ENCODE measurements at places on chromosomes 4 and X. TPM values are rescaled to one million over a fixed set of nuclear protein-coding genes. Genes with fewer than 3 reads are reported as not detected.

DNA sequence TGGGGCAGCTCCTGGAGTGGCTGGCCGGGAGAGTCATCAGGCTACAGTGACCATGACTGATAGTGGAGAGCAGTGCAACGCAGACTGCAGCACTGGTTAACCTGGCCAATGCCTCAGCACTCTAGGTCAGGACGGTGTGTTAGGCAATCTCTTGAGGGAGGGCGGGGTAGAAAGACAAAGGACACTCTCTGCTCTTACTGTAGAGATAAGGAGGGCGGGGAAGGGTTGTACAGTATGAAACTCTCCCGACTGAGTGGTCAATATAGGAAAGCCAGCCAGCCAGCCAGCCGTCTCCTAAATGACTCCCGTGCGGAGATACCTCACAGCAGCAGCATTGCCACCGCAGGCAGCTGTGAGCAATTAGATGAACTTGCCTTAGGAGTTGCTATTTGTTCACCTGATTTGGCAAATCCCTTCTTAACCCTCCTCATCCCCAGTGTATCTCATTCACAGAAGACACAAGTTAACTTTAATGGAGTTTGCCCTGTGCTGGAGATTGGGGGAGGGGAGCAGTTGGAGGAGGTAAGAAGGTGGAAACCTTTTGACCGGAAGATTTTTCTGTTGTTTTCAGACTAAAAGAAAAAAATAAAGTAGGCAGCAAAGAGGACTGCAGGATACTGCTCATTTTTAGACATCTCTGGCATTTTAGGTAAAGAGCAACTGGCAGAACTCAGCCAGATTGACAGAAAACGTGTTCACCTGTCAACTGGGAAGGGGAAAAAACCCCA lies 330.5 kb downstream of the HNRNPD start:
- DNase-seq: no peak

GRCh38 chr4:144732584-144733428 lies 86.8 kb downstream of the HHIP start:
- DNase-seq: no peak

DNA sequence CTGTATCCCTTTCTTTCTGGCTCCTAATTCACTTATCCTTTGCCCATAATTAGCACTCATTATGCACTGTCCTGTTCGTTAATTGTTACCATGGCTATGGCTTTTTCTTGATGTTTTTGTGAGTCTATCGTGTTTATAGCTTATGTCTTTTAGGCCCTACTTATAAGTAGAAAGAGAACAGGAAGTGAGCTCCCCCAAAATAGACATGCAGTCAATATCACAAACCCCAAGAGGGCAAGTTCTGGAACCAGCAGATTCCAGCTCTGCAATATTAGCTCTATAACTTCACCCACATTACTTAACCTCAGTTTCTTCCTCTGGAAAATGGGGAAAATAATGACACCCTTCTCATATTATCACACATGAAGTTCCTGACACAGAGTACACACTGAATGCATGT lies 7.4 kb upstream of the HS3ST1 start:
- DNase-seq: no peak

The USP9X gene
- 95.1 TPM for total RNA-seq

- DNase-seq: no peak
Observed at GRCh38 chr4:38609614-38610013, 54.4 kb upstream of the KLF3 start.

DNA sequence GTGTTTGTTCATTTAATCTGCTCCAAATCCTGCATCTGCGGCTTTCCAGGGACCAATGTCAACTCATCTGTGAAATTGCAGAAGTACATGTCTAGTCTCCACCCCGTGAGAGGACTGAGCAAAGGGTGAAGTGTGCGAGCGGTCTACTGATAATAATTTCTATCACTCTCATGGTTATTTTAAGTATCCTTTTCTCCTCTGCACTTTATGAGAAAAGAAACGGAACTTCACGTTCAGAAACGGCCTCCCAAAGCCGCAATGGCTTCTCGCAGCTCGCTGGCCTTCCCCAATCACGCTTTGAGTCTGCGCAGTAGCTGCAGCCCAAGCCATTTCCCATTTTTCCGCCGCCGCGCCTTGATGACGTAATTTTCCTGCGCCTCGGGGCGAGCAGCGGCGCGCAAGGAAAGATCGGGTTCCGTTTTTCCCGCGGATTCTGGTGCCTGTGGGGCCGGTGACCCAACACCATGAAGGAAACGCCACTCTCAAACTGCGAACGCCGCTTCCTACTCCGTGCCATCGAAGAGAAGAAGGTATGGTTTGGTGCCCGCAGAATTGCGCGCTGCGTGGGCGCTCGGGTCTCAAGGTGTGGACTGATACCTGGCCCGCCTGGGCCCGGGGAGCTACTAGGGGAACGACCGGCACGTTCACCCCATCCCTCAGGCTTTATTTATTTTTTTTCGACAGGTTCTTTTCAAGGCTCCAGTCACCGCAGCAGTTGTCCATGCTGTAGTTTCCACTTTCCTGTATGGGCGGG lies at the start of gene EXOSC9:
Gene EXOSC9, plus strand, starts transcription at position 363 of the 754 bp plus-strand sequence. Its CDS starts 102 bp downstream, at position 465.
- peak; percentile 93 for DNase-seq

Measured in activated T-cell treated with anti-CD3 and anti-CD28 coated beads, Interleukin-2, amount 50 U/mL, for 72 hours (primary cell).